ENCODE measurements at places on chromosomes 13 and 19.

DNA sequence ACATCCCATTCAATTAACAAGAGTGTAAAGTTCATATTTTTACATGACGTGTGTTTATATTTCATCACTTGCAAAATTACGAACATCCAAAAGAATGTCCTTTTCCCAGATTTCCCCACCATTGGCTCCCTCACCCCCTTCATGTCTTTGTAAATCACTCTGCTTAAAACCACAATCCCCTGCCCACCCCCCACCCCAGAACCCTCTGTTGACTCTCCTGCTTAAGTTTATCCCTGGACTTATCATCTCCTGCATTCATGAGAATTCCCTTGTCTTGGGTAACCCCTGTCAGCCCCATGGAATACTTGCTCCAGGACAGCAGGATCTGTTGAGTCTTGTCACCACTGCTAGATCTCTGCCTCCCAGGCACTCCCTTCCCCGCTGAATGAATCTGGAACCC lies 109.9 kb downstream of the COL4A1 start:
- peak; percentile 48 for DNase-seq

DNA sequence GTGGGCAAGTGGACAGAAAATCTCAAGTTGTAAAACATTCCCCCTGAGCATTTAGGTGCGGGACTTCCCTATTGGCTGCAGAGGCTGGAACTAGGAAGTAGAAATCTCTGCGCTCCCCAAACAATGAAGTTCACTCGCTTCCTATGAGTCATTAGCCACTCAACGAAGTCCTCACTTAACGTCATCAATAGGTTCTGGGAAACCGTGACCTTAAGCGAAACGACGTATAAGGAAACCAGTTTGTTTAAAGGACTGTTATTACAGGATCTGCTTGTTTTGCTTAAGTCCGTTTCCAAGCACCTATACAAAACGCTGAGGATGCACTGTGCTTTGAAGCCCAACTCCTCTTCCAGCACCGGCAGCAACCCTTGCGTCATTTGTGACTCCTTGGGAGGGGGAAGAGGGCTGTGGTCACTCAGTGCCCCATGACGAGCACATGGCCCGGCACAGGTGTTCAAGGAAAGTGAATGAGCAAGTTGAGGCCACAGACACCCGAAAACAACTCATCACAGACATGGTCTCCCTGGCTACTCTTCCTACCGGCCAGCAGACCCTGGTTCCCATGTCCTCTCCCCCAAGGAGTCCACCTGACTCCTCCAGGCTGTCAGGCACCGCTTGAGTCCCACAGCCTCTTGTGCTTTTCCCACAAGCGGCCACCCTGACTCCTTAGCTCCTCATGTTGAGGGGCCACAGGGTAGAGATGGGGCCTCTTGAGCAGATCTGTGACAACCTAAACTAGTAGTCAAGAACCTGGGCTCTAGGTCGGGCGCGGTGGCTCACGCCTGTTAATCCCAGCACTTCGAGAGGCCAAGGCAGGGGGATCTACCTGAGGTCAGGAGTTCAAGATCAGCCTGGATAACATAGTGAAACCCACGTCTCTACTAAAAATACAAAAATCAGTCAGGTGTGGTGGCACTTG lies 4.8 kb downstream of the RPS16 start:
- DNase-seq, result peak; percentile 71

DNA sequence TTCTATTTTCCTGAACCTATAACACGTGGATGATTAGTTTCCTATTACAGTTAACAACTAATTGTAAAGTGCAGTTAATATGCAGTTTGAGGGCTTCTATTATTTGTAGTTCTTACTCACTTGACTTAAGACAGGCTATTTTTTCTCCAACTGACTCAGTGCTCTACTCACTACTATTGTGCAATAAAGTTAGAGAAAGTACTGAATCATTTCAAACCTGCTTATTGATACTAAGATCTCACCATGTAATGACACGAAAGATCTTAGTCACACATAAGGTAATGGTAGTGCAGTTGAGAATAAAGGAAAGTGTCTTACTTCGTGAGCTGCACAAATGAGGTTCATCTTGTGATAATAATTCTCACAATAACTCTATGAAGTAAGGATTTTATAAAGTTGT lies 22.8 kb upstream of the ITM2B start:
- no peak for DNase-seq

GRCh38 chr19:42555317-42555716 lies 27.0 kb upstream of the CEACAM1 start:
- no peak for DNase-seq

GRCh38 chr19:11410682-11411081 lies 8.4 kb downstream of the RGL3 start:
- DNase-seq, result no peak

DNA sequence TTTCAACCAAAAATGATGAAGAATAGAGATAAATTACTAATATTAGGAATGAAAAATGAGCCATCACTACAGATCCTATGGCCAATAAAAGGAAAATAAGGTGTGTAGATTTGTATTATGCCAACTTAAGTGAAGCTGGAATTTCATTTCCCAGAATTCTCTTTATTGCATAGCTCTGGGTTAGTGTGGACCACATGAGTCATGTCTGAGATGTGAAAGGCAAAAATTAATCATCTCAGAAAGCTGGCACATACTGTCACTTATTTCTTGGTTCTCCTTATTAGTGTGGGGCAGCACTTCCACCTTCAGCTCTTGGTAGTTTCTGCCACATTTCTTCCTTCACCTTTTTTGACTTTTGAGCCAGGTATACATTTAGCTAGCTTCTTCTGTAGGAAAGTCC lies 82.6 kb downstream of the KATNAL1 start:
- DNase-seq, result no peak

DNA sequence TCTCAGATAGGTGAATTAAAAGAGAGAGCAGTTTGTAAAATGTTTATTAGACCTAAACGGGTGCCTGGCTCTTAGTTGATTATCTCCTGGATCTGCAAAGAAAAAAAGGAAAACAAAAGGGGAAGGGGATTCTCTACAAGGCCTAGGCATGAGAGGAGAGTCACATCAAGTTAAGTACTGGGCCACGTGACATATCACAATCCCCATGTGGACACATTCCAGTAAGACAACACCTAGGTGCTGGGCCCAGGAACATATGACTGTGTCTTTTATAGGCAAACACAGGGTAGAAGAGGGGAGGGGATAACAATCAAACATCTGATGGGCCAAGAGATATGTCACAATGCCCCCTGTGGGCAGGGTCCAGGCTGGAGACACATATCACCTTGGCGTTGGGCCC lies 4.2 kb upstream of the ZNF91 start:
- DNase-seq, result no peak

- DNase-seq, result no peak
Observed at GRCh38 chr19:33273065-33273736, 29.1 kb downstream of the CEBPA start.

DNA sequence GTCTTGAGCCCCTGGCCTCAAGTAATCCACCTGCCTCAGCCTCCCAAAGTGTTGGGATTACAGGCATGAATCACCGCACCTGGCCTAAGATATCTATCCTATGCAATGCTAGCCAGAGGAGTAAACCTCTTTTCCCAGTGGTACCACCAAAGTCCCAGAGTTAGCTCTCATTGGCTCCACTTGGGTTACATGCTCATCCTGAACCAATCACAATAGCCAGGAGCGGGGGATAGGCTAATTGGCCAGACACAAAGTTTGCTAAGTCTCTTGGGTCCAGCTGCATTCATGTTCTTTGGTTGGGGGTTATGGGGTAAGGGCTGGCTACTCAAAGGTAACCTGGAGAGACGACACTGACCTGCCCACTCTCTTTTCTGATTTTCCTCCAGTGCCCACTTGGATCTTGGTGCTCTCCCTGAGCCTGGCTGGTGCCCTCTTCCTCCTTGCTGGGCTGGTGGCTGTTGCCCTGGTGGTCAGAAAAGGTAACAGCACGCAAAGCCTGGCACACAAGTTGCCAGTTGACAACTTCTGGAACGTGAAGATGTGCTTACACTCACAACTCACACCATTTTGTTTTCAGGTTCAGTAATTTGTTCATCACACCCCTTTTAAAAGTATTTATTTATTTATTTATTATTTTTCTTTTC lies 7.8 kb downstream of the C19orf38 start:
- DNase-seq, result peak; percentile 50

GRCh38 chr19:15934332-15935078 lies at the start of gene CYP4F11:
Gene CYP4F11 (minus strand): TSS chr19:15934529. CDS start chr19:15934408, 121 bp downstream.
- peak; percentile 29 for DNase-seq

GRCh38 chr13:72842991-72843390 lies 61.1 kb downstream of the PIBF1 start:
- DNase-seq, result no peak
